HuH-7 (cell line): ENCODE measurements at places on chromosomes 6 and 20.
A peak's percentile ranks its signal among the peaks of the same experiment; 100 is the strongest.

GRCh38 chr6:150065083-150065482 is 3.8 kb downstream of the ULBP3 start:
- no peak for DNase-seq

- no peak for DNase-seq
Measured at GRCh38 chr6:56289721-56290120, 42.3 kb upstream of the COL21A1 start.

- peak; percentile 51 for DNase-seq
Measured at GRCh38 chr6:33297956-33298772, 578 bp downstream of the RGL2 start.

GRCh38 chr6:5422321-5422915 is 161.1 kb downstream of the FARS2 start:
- DNase-seq: peak; percentile 9

DNA sequence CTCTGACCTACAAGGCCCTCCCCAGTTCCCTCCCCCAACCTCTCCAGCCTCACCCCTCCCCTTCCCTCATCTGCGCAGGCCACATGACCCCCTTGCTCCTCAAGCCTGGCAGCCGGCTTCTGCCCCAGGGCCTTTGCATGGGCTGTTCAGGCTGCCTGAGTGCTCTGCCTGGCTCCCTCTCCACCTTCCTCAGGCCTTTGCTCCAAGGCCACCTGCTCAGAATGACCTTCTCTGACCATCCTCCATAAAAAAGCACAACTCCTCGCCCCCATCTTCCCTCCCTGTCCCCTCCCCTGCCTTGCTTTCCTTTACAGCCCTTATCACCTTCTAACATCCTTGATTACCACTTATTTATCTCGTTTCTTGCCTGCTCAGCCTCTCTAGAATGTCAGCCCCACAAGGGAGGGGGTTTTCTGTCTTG is 38.7 kb downstream of the SPDEF start:
- DNase-seq: no peak

DNA sequence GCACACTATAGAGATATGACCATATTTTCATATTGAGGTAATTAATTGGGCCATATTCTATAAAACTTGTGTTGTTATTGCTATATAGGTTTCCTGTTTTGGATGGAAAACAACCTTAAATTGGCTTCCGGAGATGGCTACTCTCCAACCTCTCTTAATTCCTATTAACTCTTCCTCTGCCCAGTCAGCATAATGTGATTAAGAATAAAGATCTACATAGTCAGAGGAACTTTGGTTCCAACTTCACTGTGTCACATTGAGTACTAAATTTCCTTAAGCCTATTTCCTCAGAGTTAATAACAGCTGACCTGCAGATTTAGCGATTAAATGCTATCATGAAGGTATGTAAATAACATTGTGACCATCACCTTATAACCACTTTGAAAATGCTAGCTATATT is 67.7 kb downstream of the PTPRK start:
- no peak for DNase-seq

DNA sequence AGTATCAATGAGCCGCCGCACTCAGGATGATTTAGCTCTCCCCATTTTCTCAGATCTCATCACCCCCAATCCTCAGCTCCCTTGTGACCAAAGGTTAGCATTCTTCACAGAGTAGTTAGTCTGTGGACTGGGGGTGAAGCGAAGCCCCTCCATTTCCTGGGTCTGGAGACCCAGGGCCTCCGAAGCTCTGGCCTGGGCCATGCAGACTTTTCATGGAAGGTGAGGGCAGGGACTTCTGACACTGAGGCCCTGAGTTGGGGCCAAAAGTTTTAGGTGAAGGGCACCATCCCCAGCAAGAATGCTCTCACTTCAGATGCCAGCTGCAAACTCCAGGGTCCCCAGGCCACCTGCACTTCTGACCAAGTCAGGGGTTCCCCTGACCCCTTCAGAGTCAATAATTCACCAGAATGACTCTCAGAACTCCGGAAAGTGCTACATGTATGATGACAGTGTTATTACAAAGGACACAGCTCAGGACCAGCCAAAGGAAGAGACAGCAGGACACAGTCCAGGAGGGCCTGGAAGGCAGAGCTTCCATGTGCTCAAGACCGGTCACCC is 65.7 kb upstream of the DUSP22 start:
- no peak for DNase-seq

- DNase-seq: no peak
Measured at GRCh38 chr20:32513031-32513866, 71.9 kb downstream of the NOL4L start.

DNA sequence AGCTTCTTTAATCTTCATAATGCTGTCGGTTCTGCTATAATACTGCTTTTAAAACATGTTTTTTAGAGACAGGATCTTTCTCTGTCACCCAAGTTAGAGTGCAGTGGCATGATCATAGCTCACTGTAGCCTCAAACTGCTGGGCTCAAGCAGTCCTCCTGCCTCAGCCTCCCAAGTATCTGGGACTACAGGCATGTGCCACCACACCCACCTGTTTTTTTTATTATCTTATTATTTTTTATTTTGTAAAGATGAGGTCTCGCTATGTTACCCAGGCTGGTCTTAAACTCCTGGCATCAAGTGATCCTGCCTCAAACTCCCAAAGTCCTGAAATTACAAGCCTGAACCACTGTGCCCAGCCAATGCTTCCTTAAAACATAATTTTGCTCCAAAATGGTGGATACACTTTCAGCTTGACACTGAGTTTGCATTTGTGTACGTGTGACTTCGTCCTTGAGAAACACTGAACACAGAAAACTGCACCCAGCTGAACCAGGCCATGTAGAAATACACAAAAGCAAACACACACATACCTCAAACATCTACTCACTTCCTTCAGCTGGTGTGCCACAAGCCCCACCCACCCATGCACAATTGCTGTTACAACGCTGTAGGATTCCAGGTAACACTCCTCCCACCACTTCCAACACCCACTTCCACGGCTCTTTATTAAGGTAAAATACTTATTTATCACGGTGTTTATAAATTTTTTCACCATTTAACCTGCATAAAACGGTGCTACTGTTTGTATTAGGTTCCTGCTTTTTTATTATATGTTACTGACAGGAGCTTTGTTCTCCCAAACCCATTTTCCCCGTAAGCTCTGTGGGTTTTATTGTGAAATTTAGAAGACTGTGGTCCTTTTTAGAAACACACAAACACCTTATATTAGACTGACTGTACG is 109.1 kb downstream of the TSHZ2 start:
- peak; percentile 57 for DNase-seq

- no peak for DNase-seq
Measured at GRCh38 chr6:22401206-22401605, 104.4 kb upstream of the PRL start.

- DNase-seq: no peak
Measured at GRCh38 chr6:129402244-129402643, 307.7 kb downstream of the ARHGAP18 start.

GRCh38 chr6:113120224-113120581 is 736.9 kb upstream of the MARCKS start:
- no peak for DNase-seq

DNA sequence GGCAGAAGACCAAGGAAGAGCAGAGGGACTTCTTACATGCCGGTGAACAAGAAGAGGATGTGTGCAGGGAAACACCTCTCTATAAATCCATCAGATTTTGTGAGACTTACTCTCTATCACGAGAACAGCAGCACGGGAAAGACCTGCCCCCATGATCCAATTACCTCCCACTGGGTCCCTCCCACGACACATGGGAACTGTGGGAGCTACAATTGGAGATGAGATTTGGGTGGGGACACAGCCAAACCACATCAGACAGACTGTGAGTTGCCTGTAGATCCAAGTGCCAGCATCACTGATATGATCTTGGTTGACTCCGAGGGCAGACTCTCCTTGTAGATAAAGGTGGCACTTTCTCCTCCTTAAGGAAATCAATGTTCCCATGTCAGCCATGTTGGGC is 414.8 kb upstream of the JARID2 start:
- no peak for DNase-seq

GRCh38 chr6:156508923-156509322 is 268.3 kb upstream of the ARID1B start:
- no peak for DNase-seq

GRCh38 chr6:157961832-157962575 is 19.7 kb upstream of the SYNJ2 start:
- DNase-seq: no peak

GRCh38 chr6:6386010-6386409 is 65.5 kb upstream of the F13A1 start:
- DNase-seq: no peak

DNA sequence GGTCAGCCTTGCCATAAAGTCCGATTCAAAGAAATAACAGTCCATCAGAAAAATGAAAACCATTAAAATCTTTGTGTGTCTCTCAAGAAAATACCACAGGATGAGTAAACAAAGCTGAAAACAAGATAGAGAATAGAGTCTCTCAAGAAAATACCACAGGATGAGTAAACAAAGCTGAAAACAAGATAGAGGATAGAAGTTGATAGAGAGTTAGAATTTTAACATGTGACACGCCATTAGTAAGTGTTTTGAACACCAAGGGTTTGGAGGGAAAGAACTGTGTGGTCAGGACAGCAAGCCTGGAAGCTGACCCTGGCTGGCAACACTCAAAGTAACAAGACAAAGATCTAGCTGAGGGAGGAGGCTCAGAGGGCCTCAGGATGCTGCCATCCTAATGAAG is 43.9 kb upstream of the PRND start:
- DNase-seq: no peak

DNA sequence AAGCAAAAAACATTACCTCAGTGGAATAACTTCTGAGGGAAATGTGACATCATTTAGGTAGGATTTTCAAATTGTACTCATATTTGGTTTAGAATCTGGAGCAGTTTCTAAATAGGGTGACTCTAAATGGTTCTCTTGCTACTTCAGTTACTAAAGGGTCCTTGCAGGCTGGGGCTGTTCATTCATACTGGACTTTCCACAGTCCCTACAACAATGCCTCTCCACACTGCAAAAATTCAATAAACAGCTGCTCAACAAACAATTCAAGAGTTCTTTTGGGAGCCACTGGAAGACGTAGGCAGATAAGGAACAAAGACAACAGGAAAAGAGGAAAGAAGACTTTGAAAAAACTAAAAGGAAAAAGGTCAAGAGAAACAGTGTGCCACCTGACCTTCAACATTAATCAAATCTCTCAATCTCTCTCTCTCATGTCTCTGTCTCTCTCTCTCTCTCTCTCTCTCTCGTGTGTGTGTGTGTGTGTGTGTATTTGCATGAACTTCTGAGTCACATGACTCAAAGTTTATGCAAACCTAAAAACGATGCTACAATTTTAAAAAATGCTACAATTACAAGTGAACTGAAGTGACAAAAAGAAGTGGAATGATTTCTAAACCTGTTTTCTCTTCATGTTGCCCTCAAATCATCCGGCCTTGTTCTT is 14.5 kb downstream of the NOL7 start:
- DNase-seq: no peak

DNA sequence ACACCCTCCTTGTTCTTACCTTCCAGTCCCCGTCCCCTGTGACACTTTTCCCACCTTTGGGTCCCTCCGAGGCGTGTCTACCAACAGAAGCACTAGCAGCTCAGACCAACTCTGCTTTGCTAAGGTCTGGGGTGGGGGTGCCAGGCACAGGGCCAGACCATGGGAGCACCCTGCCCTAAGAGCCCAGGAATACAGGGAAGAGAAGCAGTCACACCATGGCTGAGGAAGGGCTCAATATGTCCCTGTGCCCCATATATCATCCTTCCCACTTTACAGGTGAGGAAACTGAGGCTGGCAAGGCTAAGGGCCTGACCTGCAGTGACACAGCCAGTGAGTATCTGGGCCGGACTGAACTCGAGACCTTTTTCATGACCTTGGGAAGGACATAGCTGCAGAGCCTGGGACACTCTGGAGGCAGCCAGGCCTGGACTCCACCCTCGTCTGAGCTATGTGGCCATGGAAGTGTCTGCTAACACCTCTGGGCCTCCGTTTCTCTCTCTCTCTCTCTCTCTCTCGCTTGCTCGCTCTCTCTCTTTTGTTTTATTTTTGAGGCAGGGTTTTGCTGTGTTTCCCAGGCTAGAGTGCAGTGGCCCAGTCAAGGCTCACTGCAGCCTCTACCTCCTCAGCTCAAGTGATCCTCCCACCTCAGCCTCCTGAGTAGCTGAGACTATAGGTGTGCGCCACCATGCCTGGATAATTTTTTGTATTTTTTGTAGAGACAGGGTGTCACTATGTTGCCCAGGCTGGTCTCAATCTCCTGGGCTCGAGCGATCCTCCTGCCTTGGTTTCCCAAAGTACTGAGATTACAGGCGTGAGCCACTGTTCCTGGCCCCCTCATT is 156.7 kb downstream of the GRM4 start:
- no peak for DNase-seq

- no peak for DNase-seq
Measured at GRCh38 chr6:155955038-155955437, 499.4 kb upstream of the NOX3 start.

- DNase-seq: no peak
Measured at GRCh38 chr6:905556-905955, 212.6 kb upstream of the EXOC2 start.

DNA sequence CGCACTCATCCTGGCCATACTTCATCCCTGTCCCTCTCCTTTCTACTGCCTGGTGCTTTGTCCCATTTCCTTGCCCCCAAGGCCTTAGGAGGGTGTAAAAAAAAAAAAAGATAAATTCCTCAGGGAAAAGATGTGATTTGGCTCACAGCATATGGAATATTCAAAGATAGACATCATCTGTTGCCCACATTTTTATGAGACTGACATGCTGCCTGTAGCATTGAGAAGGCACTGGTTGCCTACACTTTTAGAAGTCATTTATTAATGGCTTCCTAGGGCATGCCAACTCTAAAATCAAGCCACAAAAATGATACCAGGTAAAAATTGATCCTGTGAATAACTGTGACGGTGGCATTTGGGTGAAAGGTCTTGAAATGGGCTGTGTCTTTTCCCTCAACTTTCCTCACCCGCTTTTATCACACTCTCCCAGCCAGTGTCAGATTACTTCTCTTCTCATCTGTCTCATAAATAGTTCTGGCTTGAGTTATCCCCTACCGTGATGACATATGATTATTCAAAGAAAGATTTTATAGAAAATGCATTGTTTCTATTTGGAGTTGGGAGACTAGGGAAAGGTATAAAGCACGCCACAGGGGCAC is 139.4 kb downstream of the CARMIL1 start:
- no peak for DNase-seq

- DNase-seq: no peak
Measured at GRCh38 chr20:17223553-17223952, 3.3 kb upstream of the PCSK2 start.

- no peak for DNase-seq
Measured at GRCh38 chr6:131923356-131923755, 27.8 kb downstream of the CCN2 start.

DNA sequence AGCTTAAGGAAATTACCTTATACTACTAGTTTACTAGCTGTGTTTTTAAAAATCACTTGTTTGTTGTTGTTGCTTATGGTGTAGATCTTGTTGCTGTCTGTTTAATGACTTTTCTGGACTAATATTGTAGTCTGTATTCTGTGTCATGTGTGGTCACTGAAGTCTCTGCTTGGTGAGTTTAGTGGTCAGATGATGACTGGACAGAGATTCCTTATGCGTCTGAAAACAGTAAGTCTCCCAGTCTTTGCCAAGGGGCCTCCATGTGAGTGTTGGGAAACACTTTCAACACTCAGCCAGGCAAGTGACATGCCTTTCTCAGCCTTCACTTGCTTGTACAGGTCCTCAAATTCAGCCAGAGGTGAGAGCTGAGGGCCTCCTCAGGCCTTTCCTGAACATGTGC is 256.9 kb upstream of the RNF24 start:
- DNase-seq: no peak
